NCI-H2171 treated with DMSO at 0.1 percent for 48 hours (cell line): ENCODE measurements at places on chromosomes 7 and 10.

- no peak for DNase-seq
These were observed 172.4 kb downstream of the ARHGAP12 start for GRCh38 chr10:31756101-31756728.

GRCh38 chr10:1552881-1553670 is 184.2 kb downstream of the ADARB2 start:
- no peak for DNase-seq

DNA sequence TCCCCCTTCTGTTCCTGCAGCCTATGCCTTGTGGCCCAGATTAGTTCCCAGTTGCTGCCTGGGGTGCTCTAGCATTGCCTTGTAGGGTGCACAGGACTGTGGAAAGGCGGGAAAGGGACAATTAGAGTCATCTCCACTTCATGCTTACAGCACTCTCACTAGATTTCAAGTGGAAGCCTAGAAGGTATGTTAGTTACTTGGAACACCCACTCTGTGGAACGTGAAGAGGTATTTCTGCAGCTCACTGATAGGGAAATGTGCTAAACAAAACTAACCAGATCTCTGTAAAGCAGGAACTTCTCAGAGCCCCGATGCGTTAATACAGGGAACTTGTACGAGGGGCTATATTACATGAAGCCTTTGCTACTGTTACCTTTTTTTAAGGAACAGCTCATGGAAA is 19.4 kb downstream of the STMP1 start:
- DNase-seq: no peak

DNA sequence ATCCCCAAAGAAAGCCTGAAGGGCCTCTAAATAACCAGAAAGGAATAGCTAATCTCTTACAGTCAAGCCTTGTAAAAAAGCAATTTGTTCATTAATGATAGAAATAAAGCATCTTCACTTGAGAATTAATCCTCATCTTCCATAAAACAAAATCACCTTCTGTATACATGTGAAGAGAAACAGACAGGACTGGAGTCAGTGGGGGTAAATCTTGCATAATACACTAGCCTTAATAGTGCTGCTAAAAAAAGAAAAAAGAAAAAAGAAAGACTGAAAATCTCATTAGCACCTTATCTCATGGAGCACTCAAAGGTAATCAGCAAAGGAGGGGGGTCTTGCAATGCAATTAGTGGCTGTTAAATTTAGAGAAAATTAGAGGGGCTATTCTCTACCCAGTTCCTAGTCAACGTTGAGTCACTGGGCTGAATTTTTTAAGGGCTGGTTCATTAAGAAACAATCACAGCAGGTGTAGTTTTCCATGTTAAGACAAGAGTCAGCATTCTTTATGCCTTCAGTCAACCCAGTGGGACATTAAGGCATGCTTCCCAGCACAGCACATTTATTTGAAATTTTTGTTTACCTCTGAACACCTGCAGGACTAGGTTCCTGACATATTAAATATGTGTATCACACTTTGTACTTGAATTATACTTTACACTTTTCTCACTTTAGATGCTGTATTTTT is 1455.7 kb upstream of the CELF2 start:
- no peak for DNase-seq
